ENCODE measurements at places on chromosomes 5 and 9. TPM values are rescaled to one million over a fixed set of nuclear protein-coding genes. Genes with fewer than 3 reads are reported as not detected.
A peak's percentile ranks its signal among the peaks of the same experiment; 100 is the strongest.

DNA sequence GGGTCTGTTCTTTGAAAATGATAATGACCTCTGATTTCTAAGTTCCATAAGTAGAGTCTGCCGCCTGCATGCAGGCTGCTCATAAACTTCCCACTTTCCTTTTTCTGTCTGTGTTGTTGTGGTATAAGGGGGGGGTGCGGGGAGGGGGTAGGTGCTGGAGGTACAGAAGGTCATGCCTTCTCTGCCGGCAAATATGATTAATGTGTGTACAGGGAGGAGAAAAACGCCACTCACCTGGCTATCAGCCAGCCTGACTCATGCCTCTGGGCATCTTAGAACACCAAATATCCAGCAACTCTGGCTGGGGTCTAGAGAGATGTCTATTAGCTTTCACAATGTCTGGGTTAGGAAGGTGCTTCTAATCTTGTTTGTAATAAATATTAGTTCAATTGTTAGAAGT is 128.3 kb downstream of the EFNA5 start:
- peaks cover 10% of the 10 kb centered on the region for H3K4me1 ChIP-seq
- DNase-seq = peak; percentile 44
- H3K4me3 ChIP-seq = no peak overlapping the region
- no peaks in the 10 kb centered on the region for H3K27me3 ChIP-seq

The TEX48 gene
- not detected for total RNA-seq

DNA sequence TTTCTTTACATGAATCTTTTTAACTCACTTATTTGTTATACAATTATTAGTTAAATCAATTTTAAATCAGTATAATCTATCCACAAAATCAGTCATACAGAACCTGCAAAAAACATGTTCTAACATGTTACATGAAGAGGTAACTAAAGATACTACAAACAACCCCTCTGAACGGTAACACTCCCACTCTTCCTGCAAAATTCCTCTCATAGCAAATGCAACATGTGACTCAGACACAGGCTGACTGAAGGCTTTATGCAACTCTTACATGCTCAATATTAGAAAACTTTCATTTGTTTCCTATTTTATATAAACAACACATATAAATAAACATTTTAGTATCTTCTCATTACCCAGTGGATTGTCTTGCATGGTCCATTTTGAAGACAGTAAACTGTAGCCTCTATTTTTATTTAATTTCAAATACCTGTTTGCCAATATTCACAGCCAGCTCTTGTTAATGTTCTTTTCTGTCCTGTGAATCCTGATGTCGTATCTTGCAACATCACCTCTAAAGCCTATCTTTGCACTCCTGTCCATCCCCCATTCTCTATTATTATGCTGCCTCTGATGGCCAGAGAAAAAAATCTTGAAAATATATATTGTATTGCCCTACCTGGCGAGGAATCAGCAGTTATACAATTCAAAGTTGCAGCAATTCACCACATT is 100.5 kb upstream of the CCDC152 start:
- no peak overlapping the region for H3K4me3 ChIP-seq
- no peaks in the 10 kb centered on the region for H3K27me3 ChIP-seq
- DNase-seq = no peak
- no peak overlapping the region for H3K27ac ChIP-seq

GRCh38 chr5:171593976-171594375 is 174.5 kb downstream of the FGF18 start:
- H3K27ac ChIP-seq = no peak overlapping the region
- H3K36me3 ChIP-seq = no peaks in the 10 kb centered on the region
- no peak for DNase-seq
- H3K27me3 ChIP-seq = no peaks in the 10 kb centered on the region

DNA sequence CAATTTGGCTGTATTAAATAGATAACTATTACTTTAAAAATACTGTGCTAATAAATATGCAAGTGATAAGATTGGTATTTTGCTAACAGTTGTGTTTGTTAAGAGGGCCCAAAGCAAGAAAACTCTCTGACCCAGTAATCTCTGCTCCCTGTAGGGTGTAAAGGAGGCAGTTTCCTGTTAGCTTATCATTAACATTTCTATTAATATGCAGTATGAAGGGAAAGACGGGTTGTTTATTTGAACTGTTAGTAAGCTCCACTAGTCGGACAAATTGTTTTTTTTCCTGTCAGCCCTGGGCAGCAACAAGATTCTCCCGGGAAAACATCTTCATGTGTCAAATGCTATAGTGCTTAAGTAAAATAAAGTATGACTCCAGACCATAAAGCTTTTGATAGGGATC is 35.6 kb downstream of the ERP44 start:
- H3K4me1 ChIP-seq = no peaks in the 10 kb centered on the region
- H3K27ac ChIP-seq = no peak overlapping the region
- no peaks in the 10 kb centered on the region for H3K27me3 ChIP-seq
- H3K36me3 ChIP-seq = no peaks in the 10 kb centered on the region
- DNase-seq = no peak
- H3K4me3 ChIP-seq = no peak overlapping the region

DNA sequence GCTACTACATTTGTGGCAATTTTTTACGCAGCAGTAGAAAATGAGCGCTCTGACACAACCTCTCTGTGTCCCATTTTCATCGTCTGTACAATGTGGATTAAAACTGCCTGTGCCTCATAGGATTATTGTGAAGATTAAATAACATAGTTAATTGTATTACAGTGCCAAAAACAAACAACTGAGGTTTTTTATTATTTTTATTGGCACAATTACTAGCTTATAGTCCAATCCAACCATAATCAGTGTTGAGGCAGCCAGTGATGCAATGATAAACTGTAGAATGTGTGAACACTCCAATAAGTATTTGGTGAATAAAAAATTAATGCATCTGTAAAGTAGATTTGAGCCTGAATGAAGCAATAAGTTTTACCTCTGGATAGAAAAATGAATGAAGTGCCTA is 588.3 kb downstream of the DNAH5 start:
- no peak for DNase-seq
- no peaks in the 10 kb centered on the region for H3K27me3 ChIP-seq
- no peaks in the 10 kb centered on the region for H3K36me3 ChIP-seq

- H3K4me1 ChIP-seq = no peaks in the 10 kb centered on the region
- H3K27ac ChIP-seq = peak overlapping the region; percentile 52
- no peak for DNase-seq
- no peaks in the 10 kb centered on the region for H3K27me3 ChIP-seq
- no peaks in the 10 kb centered on the region for H3K36me3 ChIP-seq
These were observed 1425.4 kb downstream of the FOXD4L5 start for GRCh38 chr9:63859475-63860215.

- no peaks in the 10 kb centered on the region for H3K4me1 ChIP-seq
- no peak for DNase-seq
- no peak overlapping the region for H3K27ac ChIP-seq
- no peaks in the 10 kb centered on the region for H3K36me3 ChIP-seq
- no peaks in the 10 kb centered on the region for H3K27me3 ChIP-seq
- no peak overlapping the region for H3K4me3 ChIP-seq
These were observed 734.5 kb upstream of the NUDT12 start for GRCh38 chr5:104297076-104297475.

- no peak for DNase-seq
- H3K27me3 ChIP-seq = no peaks in the 10 kb centered on the region
- peaks cover 12% of the 10 kb centered on the region for H3K4me1 ChIP-seq
- no peak overlapping the region for H3K4me3 ChIP-seq
- H3K36me3 ChIP-seq = no peaks in the 10 kb centered on the region
- no peak overlapping the region for H3K27ac ChIP-seq
These were observed 81.5 kb downstream of the SHB start for GRCh38 chr9:37987467-37987981.

GRCh38 chr5:177537389-177538361 is 16.7 kb downstream of the FAM193B start:
- H3K27ac ChIP-seq = peak overlapping the region; percentile 65
- no peaks in the 10 kb centered on the region for H3K27me3 ChIP-seq
- peaks cover 22% of the 10 kb centered on the region for H3K4me1 ChIP-seq
- H3K4me3 ChIP-seq = no peak overlapping the region

- H3K27me3 ChIP-seq = no peaks in the 10 kb centered on the region
- no peak overlapping the region for H3K27ac ChIP-seq
- H3K4me3 ChIP-seq = no peak overlapping the region
- DNase-seq = no peak
- no peaks in the 10 kb centered on the region for H3K36me3 ChIP-seq
These were observed 154.9 kb upstream of the PAPPA start for GRCh38 chr9:115998666-115999065.

DNA sequence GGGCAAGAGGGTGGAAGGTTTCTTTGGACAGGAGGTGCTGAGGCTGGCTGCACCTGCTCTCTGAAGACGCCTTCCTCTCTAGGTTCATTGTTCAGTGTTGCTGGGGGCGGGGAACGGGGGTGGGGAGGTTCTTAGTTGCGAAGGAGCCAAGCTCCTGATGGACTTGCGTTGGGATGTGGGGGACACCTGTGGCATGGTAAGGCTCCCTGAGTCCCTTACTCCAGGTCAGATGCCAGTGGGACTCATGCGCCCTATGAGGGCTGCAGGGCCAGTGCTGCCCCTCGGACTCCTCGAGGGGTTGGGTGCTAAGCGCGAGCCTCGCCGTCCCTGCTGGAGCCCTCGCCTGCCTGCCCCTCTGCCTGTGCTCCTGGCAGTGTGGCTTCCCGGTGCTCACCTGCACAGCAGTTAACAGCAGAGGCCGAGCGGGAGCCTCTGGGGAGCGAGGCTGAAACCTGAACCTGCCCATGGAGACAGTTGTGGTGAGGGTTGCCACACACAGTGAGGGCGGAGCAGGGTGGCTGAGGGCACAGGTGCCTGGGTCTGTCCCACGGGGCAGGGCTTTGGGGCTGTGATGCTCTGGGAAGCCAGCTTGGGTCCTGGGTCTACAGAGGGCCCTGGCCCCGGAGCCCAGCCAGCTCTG is 5.5 kb downstream of the RNU6ATAC start:
- no peak overlapping the region for H3K4me3 ChIP-seq
- H3K27me3 ChIP-seq = no peaks in the 10 kb centered on the region
- H3K4me1 ChIP-seq = peaks cover 11% of the 10 kb centered on the region
- H3K27ac ChIP-seq = no peak overlapping the region
- no peak for DNase-seq

Data from transverse colon (tissue), 4 donors.